ENCODE measurements at places on chromosomes 11 and 22.

DNA sequence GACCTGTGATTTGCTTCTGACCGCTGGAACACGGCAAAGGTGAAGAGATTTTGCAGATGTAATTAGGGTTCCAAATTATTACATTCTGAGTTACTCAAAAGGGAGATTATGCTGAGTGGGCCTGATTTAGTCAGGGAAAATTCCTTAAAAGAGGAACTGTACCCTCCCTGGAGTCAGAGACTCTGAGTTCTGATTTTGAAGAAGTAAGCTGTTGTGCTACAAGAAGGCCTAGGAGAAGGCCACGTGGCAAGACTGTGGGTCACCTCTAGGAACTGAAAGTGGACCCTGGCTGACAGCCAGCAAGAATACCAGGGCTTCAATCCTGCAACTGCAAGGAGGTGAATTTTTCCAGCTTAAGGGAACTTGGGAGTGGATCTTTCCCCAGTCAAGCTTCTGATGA lies 45.3 kb downstream of the CHRDL2 start:
- DNase-seq: no peak

- peak; percentile 57 for DNase-seq
These were observed 51.3 kb upstream of the CDON start for GRCh38 chr11:126113963-126114362.

GRCh38 chr11:62705880-62706849 lies 1.1 kb downstream of the BSCL2 start:
- DNase-seq: peak; percentile 89

DNA sequence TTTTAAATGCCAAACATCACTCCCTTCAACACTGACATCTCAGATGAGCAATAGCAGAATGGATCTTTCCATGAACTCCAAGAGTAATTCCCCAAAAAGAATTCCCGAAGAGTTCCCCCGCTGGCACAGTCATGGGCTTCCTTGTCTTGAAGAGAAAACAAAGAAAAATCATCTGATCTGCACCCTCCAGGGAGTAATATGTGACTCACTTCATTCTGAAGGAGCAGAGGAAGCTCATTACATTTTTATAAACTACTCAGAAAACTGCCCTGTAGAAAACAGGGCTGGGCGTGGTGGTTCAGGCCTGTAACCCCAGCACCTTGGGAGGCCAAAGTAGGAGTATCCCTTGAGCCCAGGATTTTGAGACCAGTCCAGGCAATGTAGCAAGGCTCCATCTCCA lies 35.7 kb downstream of the CELSR1 start:
- DNase-seq: peak; percentile 80

DNA sequence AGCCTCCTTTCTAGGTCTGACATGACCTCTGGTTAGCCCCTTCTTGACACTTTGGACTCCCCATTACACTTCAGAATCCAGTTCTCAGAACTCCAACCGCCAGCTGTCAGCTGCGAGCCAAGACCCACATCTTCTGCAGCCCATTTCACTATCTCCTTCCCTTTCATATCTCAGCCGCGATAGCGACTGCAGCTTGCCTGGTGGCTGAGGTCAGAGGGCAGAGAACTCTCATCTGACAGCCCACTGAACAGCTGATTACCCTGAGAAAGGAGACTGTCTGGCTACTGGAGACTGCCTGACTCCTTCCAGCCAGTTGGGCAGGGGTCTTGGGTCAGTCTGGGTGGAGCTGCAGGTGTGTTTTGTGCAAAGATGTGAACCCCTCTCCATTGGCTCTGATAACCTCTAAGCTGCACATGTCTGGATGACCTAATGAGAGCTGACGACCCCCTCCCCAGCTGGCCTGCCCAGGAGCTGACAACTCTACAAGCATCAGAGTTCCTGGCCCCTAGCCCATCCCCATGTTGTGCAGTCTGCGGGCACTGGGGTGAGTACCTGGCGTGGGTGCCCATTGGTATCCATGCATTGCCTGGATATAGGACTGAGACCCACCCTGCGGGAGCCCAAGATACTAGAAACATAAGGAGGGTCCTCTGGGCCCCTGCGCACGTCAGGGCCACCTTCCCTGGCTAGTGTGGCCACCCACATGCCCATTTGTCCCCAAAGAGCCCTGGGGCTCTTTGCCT lies 1.1 kb downstream of the CHRM1 start:
- no peak for DNase-seq

- no peak for DNase-seq
These were observed 12.0 kb upstream of the UBQLNL start for GRCh38 chr11:5528495-5528894.

DNA sequence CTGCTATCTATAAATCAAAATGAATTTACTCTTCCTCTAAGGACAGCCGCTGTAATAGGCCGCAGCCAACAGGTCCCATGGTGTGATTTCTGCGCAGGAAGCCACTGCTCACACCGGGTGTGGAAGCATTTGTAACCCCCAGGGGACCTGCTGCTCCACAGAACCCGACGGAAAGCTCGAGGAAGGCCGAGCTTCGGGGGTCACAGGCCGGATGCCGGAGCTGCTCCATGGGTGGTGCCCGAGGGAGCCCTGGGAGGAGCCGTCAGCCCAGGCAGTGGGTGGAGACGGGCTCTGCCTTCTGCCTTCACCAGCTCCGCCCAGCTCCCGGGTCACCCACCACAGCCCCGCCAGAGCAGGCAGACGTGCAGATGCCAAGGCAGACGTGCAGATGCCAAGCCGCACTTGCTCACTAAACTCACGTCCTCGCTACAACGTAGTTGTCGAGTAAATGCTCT lies 63.5 kb downstream of the BRD1 start:
- peak; percentile 28 for DNase-seq

- DNase-seq: no peak
These were observed 18.4 kb downstream of the MS4A6E start for GRCh38 chr11:60345489-60345888.

DNA sequence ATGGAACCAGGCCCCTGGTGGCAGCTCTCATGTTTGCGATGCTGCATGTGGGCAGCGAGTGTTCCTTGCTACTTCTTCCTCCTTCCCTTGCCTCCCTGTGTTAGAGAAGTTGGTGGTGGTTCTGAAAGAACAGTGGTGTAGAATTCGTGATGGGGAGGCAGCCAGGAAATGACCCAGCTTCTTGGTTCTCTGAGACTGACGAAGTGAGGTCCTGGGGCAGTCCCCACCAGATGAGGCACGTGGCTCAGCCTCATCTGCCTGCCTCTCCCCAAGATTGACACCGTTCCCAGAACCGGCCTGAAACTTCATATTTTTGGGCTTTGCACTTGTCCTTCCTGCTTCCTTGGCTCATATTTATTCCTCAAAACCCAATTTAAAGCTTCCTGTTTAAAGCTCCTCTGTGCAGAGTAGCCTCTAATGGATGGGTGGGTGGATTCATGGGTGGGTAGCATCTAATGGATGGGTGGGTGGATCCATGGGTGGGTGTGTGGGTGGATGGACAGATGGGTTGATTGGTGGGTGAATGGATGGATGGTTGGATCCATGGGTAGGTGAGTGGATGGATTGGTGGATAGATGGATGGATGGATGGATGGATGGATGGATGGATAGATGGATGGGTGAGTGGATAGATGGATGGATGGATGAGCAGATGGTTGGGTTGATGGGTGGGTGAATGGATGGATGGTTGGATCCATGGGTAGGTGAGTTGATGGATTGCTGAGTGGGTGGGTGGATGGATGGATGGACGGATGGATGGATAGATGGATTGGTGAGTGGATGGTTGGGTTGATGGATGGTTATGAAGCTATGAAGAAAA lies 77.3 kb upstream of the ATXN10 start:
- DNase-seq: no peak

- peak; percentile 38 for DNase-seq
These were observed 4.7 kb upstream of the RANBP1 start for GRCh38 chr22:20111045-20111688.

DNA sequence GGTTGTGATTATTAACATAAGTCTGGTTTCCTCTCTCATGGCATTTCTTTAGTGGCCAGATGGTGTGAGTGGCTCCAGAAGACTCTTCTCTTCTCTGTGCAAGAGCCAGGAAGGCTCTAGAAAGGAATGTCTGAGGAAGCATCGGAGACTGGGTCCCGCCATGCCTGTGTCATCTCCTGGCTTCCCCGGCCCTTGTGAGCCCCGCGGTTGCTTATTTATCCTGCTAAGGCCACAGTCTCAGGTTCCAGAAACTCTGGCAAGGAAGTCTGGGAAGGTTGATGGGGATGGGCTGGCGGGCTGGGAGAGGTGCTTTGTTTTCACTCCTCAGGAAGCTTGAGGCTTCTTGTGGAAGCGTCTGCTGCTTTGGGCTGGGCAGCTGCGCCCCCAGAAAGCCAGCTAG lies 18.9 kb downstream of the BCR start:
- no peak for DNase-seq

DNA sequence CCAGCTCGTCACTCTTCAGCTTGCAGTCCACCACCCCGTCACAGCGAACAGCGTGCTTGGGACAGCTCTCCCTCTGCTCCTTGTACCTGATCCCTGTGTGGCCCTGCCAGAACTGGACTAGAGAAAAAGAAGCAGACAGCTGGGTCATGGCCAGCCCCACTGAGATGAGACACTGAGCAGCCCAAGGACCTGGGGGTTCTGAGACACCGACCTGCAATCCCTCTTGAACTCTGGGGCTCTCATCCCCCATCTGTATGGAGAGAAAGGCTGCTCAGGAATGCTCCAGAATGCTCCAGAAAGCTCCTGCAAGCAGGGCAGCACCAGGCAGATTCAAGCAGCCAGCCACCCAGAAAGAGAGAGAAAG lies 14.8 kb downstream of the TMPRSS13 start:
- no peak for DNase-seq

DNA sequence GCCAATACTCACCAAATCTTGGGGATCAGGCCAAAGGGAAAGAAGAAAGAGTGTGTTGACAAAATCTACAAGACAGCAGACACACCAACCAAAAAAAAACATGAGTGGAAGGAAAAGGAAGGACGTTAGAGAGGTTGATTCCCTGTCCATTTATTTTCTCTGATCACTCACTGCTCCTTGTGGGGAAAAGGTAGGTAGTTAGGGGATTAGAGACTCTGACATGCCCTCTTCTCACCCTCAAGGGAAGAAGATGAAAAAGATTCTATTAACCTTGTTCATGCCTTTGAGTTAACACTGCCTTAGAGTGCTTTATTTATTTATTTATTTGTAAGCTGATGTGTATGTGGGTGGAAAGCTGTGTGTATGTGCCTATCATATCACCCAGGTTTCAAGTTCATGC lies at the start of gene OR52H1:
Gene OR52H1, minus strand, starts transcription at position 101 of the 400 bp plus-strand sequence. CDS start 3,035 bp downstream, outside the sequence.
- no peak for DNase-seq

DNA sequence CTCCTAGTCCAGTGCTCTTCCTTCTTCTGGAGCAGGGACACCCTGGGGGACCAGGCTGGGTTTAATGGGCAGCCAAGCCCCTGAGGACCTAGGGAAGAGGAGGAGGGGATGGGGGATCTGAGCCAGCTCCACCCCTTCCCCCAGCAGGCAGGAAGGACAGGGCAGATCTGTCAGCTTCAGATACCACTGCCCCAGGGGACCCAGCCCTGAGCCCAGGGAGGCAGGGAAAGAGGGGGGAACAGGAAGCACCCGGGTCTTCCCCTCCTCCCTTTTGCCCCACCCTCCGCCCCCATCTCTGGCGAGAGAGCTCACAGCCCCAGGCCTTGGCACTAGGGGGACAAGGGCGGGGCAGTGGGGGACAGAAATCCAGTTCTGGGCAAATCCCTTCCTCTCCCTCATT lies 11.7 kb upstream of the SOX10 start:
- DNase-seq: no peak

DNA sequence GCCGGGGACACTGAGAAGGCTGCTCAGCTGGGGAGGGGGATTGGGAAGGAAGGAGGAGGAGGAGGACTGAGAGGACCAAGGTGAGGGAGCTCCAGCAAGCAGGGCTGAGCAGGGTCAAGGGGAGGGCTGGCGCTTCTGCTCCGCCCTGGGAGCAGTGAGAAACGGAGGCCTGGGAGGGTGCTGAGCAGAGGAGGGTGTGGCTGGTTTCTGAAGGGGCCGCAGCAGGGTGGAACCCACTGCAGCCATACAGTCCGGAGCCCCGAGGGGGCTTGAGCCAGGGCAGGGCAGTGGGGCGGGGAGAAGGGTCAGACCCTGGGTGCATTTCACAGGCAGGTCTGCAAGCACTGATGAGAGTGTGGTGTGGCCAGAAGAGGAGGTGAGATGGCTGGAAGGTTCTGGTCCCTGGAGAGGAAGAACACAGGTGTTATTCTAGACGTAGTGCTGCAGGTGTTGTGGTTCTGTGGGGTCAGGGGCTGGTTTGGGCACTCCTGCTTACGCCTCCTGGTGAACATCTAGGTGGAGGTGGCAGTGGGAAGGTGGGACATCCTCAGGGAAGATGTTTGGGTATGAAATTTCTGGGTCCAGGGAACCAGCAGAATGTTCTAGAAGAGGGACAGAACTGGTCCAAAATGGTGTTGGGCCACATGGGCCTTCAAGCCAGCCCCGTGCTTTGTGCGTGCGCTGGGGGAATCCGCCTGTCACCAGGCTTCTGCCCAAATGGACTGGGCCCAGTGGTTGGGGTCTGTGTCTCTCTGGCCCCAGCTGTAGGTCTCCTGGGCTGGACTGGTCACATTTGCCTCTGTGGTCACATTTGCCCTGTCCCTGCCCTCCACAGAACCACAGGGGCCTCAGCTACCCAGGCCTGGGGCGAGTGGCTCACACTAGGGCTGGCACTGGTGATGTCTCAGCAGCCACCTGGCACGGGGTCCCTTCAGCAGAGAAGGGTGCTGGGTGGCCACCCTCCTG lies 714.7 kb downstream of the BRD1 start:
- DNase-seq: no peak

DNA sequence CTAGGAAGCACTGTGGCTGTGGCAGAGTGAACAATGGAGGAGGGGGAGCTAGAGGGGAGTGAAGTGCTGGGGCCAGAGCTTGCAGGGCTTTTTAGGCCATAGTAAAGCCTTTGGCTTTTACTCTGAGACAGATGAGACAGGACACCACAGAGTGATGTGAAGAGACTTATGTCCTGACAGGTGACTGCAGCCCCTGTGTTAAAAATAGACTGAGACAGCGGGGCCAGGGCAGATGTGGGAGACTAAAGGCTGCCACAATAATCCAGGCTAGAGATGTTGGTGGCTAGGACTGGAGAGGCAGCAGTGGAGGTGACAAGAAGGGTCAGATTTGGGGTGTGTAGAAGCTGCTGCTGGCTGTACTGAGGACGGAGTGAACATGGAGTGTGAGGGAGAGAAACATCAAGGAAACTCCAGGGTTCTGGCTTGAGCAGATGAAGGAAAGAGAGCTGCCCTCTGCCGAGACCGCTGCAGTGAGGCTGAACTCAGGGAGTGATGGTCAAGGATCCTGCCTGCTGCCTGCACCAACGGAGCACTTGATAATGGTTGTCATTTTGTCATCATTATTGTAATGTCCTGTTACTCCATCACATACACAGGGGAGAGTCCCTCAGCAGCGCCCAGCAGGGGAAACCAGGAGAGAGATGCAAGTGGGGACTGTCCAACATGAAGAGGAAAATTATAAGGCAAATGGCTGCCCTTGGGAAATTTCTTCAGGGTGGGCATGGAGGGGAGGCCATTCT lies 27.4 kb downstream of the SLC43A1 start:
- DNase-seq: no peak

- DNase-seq: peak; percentile 28
These were observed 15.6 kb downstream of the SREBF2 start for GRCh38 chr22:41848468-41848867.

GRCh38 chr11:68329536-68329935 lies 17.1 kb downstream of the LRP5 start:
- no peak for DNase-seq

- peak; percentile 95 for DNase-seq
These were observed 35.2 kb downstream of the MAML2 start for GRCh38 chr11:96307776-96308140.

- DNase-seq: peak; percentile 86
These were observed 30.9 kb upstream of the NAP1L4 start for GRCh38 chr11:3022982-3023381.

Data from fibroblast of mammary gland (primary cell).